Thoracic aorta (tissue), 2 donors: ENCODE measurements at places on chromosomes 2 and 18.

DNA sequence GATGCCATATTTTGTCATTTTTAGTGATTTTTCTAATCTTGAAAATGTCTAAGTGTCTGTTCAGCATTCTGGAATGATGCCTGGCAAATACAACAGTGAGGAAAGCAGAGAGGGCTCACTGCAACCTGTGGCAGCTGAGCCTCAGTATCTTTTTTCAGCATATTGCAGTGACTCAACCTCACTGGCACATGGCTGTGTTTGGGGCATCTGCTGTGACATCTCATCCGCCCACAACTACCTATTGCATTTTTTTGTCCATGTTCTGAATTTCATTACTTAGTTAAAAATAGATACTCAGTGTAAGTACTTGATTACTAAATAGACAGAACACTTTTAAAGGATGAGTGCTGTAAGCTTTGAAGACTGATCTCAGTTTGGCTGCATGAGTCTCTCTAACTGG, 10.7 kb downstream of the BABAM2 start:
- DNase-seq = no peak

DNA sequence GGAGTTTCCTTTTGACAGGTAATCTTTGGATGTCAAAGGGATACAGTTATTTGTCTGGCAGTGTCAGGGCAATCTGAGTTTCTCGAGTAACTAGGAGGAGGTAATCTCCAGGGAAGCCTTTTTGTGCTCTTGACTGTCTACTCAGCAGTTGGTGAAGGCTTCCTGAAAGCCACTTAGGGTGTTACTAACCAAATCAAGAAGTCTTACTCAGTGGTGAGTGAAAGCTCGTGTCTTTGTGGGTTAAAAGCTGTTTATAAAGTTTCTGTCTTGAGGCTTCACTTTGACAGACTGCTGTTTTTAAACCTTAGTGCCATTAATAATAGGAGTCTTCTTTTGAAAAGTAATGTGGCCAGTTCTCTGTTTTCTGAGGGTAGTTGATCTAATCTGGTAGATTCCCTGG, 1.7 kb downstream of the THSD7B start:
- DNase-seq = no peak

- DNase-seq = no peak
These were observed 300.1 kb upstream of the SLC8A1 start for GRCh38 chr2:40751981-40752380.

- no peak for DNase-seq
These were observed 48.0 kb downstream of the SERPINB8 start for GRCh38 chr18:64017870-64018269.

GRCh38 chr2:85254540-85255300, 73.1 kb downstream of the TGOLN2 start:
- DNase-seq = no peak

- no peak for DNase-seq
These were observed at the start of gene SALL3 for GRCh38 chr18:78979730-78980278. Gene SALL3 (plus strand): TSS chr18:78979818. CDS start chr18:78980275, 457 bp downstream.

DNA sequence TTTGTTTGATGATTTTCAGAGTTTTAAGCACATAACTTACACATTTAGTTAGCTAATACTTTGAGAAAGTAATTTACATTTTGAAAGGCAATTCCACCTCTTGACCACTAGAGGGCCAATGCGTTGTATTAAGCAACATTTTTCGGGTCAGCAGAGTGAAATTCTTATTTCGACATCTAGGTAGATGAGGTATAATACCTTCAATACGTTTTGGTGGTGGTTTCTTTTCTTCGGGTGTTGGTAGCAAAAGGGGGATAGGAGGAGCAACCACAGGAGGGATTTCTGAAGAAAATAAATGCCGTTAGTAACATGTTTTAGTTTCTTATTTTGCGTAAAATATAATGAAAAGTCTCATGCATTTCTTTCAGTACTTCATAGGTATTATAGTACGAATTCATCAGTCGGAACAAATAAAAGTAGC, 106.3 kb downstream of the TTN start:
- DNase-seq = no peak

- no peak for DNase-seq
These were observed 74.2 kb upstream of the KLF7 start for GRCh38 chr2:207239754-207240494.

GRCh38 chr2:133130548-133131246, 437.6 kb downstream of the NCKAP5 start:
- no peak for DNase-seq

- no peak for DNase-seq
These were observed 3.0 kb downstream of the METTL8 start for GRCh38 chr2:171430516-171431410.

DNA sequence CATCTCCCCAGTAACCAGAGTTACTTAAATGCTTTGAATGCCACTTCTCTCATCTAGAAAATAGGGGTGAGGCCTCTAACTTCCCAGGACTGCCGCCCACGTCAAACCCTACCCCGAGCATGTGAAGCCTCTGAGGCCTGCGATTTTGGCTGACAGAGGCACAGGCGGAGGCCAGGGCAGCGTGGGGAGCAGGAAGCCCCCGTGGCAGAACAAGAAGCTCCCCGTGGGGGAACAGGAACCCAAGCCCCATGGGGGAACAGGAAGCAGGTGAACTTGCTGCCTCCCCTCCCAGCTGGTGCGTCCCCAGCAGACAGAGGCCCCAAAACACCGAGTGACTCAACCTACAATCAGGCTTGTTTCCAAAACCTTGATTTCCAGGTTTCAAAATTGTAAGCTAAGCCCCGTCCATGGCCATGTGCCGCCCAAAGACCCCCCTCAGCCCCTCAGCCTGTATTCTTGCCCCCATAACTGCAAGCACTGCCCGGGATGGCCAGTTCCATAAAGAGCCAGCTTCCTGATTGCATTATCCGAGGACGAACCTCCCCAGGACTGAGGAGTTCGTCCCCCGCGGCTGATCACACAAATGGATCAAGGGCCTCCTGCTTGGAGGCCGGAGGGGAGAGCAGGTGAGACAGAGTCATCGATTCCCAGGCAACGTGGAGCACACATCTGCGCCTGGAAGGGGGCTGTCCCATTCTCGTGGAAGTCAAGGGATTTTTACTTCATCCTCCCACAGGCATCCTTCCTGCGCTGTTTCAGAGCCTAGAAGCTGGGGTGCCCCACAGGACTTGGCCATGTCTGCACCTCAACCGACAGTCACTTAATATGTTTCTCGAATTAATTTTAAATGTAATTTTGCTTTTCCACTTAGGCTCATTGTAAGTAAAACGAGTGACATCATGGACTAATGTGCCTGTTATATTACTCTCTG, 36.3 kb upstream of the CTDP1 start:
- DNase-seq = no peak

DNA sequence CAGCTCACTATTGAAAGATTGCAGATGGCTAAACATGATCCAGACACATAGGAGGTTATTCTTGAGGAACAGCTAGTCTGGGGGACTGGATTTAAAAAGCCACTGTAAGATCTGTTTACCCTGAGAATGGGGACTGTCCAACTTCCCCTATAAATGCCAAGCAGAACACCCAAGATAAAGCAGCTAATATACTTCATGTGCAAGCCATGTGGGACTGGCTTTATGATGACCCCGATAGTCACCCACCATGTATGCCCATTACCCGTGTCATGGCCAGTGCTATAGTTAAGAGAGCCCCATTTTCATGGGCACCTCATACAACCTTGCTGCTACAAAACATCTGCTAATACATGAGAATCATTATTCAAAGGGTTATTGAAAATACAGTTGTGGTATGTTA, 16.0 kb downstream of the YPEL5 start:
- DNase-seq = no peak

- DNase-seq = no peak
These were observed 118.1 kb downstream of the MSH2 start for GRCh38 chr2:47520825-47521665.

DNA sequence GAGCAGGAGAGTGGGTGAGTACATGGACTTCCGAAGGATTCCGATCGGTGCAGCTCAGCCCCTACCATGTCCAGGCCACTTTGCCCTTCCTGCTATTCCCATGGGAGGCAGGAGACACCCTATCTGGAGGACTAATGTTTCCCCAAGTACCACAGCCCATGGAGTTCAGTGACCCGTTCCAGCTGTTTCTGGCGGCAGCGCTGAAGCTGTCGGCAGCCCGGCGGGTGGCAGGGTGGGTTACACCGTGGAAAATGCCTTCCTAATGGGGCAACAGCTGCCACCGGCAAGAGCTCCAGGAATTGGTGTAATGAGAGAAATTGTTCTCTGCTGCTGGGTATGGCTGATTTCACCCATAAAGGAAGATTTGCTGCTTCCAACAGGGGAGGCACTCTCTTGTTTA, 98.3 kb downstream of the MYCN start:
- DNase-seq = no peak

DNA sequence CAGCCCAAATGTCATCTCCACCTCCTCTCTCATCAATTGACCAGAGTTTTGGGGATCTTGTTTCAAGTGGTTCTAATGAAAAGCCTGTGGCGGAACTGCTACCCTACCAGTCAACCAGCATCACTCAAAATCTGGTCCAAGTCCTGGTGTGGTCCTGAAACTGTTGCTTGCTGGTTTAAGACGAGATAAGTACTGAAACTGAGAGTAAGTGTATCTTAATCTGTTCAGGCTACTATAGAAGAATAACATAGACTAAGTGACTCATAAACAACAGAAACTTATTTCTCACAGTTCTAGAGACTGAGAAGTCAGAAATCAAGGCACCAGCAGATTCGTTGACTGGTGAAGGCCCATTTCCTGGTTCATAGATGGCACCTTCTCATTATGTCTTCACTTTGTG, 879 bp upstream of the GALNT5 start:
- no peak for DNase-seq

DNA sequence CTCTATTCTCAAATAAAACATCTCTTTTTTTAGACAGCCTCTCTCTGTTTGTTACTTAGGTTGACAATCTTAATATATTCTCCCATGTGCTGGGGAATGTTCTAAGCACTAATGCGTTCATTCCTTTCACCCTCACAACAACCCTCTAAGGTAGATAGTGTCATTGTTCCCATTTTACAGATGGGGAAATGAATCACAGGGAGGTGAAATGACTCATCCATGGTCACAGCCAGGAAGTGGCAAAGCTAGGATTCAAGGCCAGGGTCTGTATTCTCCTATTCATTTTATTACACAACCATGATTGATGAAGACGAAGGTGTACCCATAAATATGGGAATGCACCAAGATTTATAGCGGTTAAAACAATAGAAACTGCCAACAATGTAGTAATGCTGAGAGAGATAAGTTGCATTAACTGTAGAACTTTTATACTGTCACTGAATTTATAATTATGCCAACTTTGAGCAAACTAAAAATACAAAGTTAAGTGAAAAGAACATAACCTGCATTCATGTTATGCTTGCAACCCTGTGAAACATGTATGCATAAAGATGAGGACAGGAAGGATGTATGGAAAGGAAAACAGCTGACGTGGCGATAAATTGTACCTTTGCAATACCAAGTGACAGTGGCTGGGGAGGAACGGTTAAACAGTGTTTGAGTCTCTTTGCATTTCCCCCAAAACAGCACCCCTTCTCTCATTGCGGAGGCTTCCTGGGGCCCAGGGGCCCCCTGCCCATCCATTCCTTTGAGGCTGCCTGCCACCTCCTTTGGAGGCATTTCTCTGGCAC, 257.7 kb upstream of the AGAP1 start:
- DNase-seq = no peak

- DNase-seq = no peak
These were observed 147.2 kb upstream of the NFATC1 start for GRCh38 chr18:79248495-79249060.

DNA sequence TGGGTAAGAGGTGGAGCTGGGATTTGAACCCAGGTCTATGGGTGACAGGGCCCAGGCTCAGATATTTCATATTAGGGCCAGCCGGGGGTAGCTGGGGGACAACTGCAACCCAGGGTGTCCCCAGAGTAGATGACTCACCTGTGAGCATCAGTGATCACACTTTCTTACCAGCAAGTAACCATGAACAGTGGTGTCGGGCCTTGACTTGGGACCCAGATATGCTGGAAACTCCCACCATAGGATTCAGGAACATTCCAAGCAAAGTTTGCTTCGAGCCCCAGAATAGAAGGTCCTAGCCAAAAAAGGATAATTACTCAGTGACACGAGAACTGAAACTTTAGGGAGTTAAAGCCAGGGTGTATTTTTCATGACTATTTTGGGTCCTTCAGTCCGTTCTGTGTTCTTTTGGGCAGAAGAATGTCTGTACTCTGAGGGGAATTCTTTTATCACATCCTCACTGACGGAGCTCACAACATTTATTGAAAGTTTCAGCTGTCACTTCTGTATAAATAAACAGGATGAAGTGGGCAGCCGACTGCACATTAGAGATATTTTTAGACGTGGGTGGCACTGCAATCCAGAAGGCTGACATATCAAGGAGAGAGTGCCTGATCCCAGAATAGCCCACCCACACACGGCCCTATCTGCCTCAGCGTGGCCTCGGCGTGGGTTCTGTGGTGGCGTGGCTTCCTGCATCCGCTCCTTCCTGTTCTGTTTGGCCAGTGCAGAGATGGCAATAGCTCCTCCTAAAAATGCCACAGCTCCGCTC, 45.6 kb downstream of the RAMP1 start:
- DNase-seq = peak; percentile 84

DNA sequence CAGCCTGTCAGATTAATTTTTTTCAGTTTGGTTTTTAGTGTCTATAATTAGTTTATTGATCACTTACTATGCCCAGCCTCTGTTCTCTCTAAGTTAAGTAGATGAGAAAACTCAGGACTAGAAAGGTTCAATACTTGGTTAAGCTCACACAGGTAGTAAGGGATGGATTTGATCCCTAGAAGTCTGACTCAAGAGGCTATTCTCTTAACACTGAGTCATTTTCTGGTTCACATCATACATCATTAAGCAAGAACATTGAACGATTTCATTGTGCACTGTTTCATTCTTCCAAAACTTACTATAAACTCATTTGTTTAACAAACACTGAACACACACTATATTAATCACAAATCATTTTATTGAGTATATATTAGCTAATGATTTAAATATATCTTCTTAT, 54.1 kb upstream of the SLC38A11 start:
- DNase-seq = no peak

- no peak for DNase-seq
These were observed 6.3 kb upstream of the GAL3ST2 start for GRCh38 chr2:241770185-241770935.

DNA sequence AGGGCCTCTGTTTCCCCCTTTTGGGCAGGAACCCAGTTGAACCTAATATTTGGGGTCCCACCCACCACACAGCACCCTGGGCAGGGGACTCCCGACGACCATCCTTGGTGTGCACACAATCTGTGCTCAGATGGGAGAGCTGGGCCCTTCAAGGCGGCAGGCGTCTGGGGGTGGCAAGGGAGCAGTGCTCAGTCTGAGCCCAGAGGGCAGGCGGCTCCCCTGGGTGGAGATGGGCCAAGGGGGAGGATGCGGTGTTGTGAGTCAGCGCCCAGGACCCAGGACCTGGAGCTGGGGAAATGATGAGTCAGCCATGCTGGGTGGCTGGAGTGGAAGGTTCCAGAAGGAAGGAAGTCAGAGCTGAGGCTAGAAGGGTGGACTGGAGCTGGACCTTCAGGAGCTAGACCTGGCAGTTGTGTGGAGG, 3.8 kb downstream of the PROM2 start:
- DNase-seq = no peak

- no peak for DNase-seq
These were observed 19.1 kb upstream of the GCFC2 start for GRCh38 chr2:75729861-75730260.

- no peak for DNase-seq
These were observed 340.3 kb downstream of the CELF4 start for GRCh38 chr18:37225279-37225678.
